B cell (primary cell): ENCODE measurements at places on chromosomes 2 and 18.

- no peak for DNase-seq
These were observed 5.0 kb downstream of the NDUFS1 start for GRCh38 chr2:206154197-206154596.

DNA sequence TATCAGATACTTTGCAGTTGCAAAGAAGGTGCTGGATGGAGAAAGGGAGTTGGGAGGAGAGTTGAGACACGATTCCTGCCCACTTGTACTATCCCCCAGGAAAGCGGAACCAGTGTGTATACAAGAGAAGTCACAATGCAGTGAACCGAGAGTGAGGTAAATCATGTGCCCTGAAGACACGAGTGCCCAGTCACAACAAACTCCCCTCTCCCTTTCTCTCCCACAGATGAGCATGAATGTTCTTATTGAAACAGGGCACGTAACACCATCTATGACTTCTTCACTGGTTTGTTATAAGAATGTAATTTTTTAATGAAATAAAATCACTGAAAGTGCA, 155.7 kb downstream of the IRS1 start:
- no peak for DNase-seq

DNA sequence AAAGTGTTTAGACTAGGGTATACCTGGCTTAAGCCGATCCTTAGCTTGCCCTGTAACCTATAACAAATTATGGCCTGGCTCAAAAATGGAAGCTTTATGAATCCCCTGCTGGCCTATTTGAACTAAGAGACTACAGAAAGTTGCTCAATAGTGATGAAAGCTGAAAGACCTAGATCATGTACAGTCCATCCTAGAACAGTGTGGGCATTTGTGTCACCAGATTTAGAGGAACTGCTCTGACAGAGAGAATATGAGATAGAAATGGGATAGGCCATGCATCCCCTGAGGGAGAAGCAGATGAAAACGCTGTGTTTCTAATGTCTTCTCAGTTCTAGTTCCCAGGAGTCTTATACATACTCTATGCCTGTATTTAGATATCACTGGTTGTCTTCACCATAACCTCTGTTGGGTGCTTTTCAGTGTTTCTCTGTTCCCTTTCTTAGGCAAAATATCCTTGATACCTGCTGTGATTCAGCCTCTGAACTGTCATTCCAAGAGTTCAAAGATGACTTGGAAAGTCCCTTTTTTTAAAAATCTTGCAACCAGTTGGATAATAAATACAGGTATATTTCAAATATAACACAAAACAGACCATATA, 246.9 kb upstream of the SLC39A10 start:
- DNase-seq, result no peak

- no peak for DNase-seq
These were observed 142.6 kb upstream of the FHL2 start for GRCh38 chr2:105541189-105542050.
